ENCODE measurements at places on chromosomes 4 and X. TPM values are rescaled to one million over a fixed set of nuclear protein-coding genes. Genes with fewer than 3 reads are reported as not detected.

Gene USP51
- 2.5 TPM for total RNA-seq

DNA sequence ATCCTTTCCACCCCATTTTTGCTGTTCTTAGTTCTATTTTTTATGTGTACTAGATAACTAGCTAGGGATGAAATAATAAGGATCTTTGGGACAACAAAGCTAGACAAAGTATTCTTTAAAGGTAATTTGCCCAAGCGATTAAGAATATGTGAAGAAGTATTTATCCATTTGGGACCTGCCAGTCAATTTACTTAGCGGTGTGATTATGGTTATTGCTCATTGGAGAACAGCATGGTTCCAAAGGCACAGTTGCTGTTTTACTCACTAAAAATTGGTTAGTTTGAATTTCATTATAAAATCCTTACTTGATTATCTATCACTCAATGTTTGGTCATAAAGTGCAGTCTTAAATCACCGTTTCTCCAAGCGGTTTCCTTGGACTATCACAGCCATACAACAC, 124.1 kb downstream of the SNCA start:
- H3K4me1 ChIP-seq = peaks cover 2% of the 10 kb centered on the region
- no peak overlapping the region for H3K27ac ChIP-seq
- no peak overlapping the region for H3K4me3 ChIP-seq
- DNase-seq = no peak
- no peaks in the 10 kb centered on the region for H3K27me3 ChIP-seq
- no peaks in the 10 kb centered on the region for H3K36me3 ChIP-seq

- H3K36me3 ChIP-seq = no peaks in the 10 kb centered on the region
- H3K4me1 ChIP-seq = peaks cover 6% of the 10 kb centered on the region
- DNase-seq = peak; percentile 17
- H3K27ac ChIP-seq = no peak within 1 kb of the TSS
- H3K27me3 ChIP-seq = peaks cover 26% of the 10 kb centered on the region
- H3K4me3 ChIP-seq = peak within 1 kb of the TSS; percentile 20
Measured at GRCh38 chrX:153411255-153411987, at the start of gene ZFP92. TSS of gene ZFP92 (plus strand) at chrX:153411472. CDS start at chrX:153418323, 6,851 bp downstream.

Gene RELL1
- total RNA-seq = 17.2 TPM

Gene FMR1NB
- 0.05 TPM for total RNA-seq

GRCh38 chr4:21012851-21013331, 312.6 kb downstream of the PACRGL start:
- H3K36me3 ChIP-seq = no peaks in the 10 kb centered on the region
- H3K27me3 ChIP-seq = no peaks in the 10 kb centered on the region
- no peaks in the 10 kb centered on the region for H3K4me1 ChIP-seq
- no peak overlapping the region for H3K27ac ChIP-seq
- DNase-seq = no peak

GRCh38 chr4:6264225-6264540, 5.5 kb upstream of the WFS1 start:
- H3K4me1 ChIP-seq = peaks cover 4% of the 10 kb centered on the region
- H3K27ac ChIP-seq = no peak overlapping the region
- no peaks in the 10 kb centered on the region for H3K36me3 ChIP-seq
- DNase-seq = no peak

DNA sequence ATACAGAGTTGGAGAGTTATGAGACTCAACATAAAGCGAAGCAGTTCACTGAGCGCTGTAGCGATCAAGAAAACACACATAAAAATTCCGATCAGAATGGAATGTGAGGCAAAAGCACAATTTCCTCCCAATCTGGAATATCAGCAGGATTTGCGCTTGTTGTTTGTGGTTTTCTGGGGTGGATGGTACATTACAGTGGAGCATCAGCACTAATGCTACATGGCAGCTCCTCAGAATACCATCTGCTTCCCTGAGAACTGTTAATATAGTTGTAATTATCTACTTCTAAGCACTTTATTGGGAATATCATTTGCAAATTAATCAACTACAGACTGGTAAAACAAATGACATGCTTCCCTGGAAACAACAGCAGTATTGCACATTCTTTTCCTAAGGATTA, 324.1 kb upstream of the PPARGC1A start:
- no peaks in the 10 kb centered on the region for H3K27me3 ChIP-seq
- DNase-seq = no peak
- no peaks in the 10 kb centered on the region for H3K4me1 ChIP-seq
- H3K4me3 ChIP-seq = no peak overlapping the region

Gene REPS2
- 1.7 TPM for total RNA-seq

Gene H2BW2
- not detected for total RNA-seq

- H3K4me1 ChIP-seq = no peaks in the 10 kb centered on the region
- H3K27me3 ChIP-seq = no peaks in the 10 kb centered on the region
- H3K27ac ChIP-seq = no peak overlapping the region
- H3K4me3 ChIP-seq = no peak overlapping the region
- DNase-seq = no peak
Measured at GRCh38 chr4:15914736-15915135, 23.8 kb downstream of the FGFBP1 start.

Gene FDCSP
- total RNA-seq = 7.4 TPM

Gene LRCH2
- 1.0 TPM for total RNA-seq

Gene DOK7
- total RNA-seq = 0.33 TPM

DNA sequence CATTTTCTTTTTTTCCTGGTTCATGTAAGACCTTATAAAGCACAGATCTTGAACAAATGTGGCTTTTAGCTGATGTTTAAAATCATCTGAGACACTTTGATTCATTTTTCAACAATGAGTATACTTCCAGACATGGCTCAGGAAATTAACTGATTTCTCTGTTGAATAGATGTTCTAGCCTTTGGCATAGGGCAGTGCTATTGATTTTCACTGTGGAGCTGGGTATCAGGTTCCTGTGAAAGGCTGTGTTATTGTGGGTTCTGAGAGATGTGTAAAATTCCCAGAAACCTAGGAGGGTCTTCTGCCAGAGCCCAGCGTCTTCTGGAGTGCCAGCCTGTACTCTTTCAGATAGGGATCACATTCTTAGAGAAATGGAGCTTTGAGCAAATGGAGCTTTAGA, 278.9 kb downstream of the EPHA5 start:
- H3K27ac ChIP-seq = no peak overlapping the region
- no peaks in the 10 kb centered on the region for H3K36me3 ChIP-seq
- DNase-seq = no peak
- H3K4me3 ChIP-seq = no peak overlapping the region

DNA sequence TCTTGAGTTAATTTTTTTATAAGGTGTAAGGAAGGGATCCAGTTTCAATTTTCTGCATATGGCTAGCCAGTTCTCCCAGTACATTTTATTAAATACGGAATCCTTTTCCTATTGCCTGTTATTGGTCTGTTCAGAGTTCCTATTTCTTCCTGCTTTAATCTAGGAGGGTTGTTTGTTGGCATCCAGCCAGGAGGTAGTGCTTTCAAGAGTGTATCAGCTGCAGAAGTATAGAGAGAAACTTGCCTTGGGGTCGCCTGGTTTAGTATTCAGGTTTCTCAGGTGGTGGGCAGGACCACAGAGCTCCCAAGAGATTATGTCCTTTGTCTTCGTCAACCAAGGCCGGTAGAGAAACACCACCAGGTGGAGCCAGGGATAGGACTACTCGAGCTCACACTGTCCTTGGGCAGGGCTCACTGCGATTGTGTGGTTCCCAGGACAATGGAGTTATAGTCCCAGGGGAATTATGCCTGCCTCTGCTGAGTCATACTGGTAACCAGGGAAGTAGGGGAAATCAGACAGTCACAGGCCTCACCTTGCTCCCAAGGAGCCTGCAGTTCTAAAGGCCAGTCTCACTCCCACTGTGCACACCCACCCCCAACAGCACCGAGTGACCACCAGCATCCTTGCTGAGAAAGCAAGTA, 168.1 kb downstream of the VSIG4 start:
- H3K27ac ChIP-seq = no peak overlapping the region
- H3K27me3 ChIP-seq = no peaks in the 10 kb centered on the region
- DNase-seq = no peak
- H3K4me3 ChIP-seq = no peak overlapping the region

Gene KCNE5
- 10.3 TPM for total RNA-seq

GRCh38 chr4:26607776-26608175, 23.9 kb downstream of the TBC1D19 start:
- peaks cover 22% of the 10 kb centered on the region for H3K4me1 ChIP-seq
- no peaks in the 10 kb centered on the region for H3K36me3 ChIP-seq
- DNase-seq = no peak
- peak overlapping the region; percentile 84 for H3K27ac ChIP-seq
- H3K4me3 ChIP-seq = no peak overlapping the region

Gene PNMA5
- total RNA-seq = not detected

GRCh38 chr4:186725469-186726425, 2.1 kb upstream of the FAT1 start:
- peaks cover 6% of the 10 kb centered on the region for H3K4me1 ChIP-seq
- peak overlapping the region; percentile 41 for H3K4me3 ChIP-seq
- H3K27ac ChIP-seq = peak overlapping the region; percentile 31
- DNase-seq = no peak

Gene PCDH7
- total RNA-seq = 2.4 TPM

DNA sequence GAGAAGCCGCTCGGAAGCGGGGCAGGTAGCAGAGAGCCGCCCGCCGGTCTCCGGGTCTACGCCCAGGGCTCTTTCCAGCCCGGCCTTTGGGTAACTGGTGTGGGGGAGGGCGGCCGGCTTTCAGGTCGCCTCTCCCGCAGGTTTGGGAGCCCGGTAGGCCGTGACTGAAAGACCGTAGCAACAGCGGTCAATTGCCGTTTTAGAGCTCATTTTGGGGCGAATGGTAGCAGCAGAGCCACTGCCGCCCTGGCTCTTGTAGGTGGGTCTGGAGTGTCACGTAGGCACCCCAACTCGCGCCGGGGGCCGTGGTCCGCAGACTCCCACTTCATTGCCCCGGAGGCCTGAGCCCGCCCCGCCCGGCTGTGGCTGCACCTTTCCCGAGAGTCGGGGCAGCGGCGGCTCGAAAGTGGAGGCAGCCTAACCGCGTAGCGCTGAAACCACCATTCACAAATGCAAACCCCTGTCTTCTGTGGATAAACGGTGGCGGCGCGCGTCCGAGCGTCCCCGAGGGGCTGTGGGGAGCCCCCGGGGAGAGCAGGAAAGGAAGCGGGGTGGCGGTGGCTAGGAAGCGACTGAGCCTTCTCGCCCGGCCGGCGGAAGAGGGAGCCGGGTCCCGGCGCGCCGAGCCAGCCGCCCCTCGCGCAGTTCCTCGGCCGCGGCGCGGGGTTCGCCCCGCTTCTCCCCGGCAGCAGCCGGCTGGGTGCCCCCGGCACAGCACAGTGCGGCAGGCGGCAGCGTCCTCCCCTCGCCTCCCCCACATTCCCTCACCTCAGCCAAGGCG, 2185.1 kb upstream of the TENM3 start:
- H3K27me3 ChIP-seq = peaks cover 54% of the 10 kb centered on the region
- peak overlapping the region; percentile 36 for H3K4me3 ChIP-seq
- no peak overlapping the region for H3K27ac ChIP-seq
- DNase-seq = no peak

Gene S100P
- 9.7 TPM for total RNA-seq

- DNase-seq = no peak
- no peak overlapping the region for H3K27ac ChIP-seq
- H3K27me3 ChIP-seq = no peaks in the 10 kb centered on the region
- H3K4me1 ChIP-seq = no peaks in the 10 kb centered on the region
- H3K36me3 ChIP-seq = no peaks in the 10 kb centered on the region
Measured at GRCh38 chr4:111120191-111120590, 497.3 kb upstream of the PITX2 start.

Gene IL2RG
- total RNA-seq = 91.6 TPM

DNA sequence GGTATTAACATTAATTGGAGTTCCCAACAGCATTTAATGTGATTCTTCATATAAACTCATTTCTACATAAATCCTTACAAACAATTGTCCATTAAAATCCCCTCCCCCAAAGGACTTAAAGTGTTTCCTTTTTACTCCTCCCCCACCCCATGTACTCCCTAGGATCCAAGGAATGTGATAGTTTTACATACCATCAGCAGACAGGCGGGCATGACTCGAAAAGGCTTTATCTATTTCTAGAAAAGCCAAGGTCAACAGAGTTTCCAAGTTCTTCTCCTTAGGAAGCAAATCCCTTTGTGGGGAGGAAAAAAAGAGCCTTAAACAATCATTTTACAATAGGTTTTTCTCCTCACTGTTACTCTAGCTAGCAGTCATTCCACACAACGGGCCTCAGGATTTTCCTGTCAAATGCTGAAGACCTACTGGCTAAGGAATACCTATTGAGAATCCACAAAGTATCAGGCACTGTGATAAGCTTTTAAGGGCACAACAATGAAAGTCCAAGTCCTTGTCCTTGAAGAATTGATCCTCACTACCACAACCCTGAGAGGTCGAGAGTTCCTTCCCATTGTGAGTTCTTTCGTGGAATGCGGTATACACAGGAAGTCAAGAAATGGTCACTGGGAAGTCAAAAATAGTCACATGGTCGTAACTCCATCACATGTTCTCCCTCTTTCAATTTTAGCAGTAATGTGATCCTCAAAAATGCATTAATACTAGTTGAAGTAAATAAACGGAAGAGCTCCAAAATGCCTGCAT, 7.2 kb downstream of the PPM1K start:
- no peaks in the 10 kb centered on the region for H3K27me3 ChIP-seq
- no peak for DNase-seq
- no peaks in the 10 kb centered on the region for H3K4me1 ChIP-seq
- H3K36me3 ChIP-seq = no peaks in the 10 kb centered on the region
- no peak overlapping the region for H3K4me3 ChIP-seq
- H3K27ac ChIP-seq = no peak overlapping the region

DNA sequence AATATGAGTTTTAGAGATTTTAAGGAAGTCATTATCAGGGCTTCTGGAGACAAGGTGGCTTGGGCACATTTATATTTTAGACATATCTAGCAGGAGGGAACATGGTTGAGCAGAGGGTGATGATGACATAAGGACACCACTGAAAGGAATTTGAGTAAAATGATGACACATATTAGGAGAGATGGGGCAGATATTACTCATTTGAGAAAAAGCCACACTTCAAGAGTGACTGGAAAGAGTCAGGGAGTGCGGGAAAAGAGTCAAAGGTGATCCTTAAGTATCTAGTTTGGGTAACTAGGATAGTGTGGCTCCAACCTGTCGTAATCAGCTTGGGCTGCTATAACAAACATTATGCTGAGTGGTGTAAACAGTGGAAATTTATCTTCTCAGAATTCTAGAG, 377.7 kb downstream of the PACRGL start:
- no peaks in the 10 kb centered on the region for H3K36me3 ChIP-seq
- DNase-seq = no peak
- no peaks in the 10 kb centered on the region for H3K27me3 ChIP-seq

DNA sequence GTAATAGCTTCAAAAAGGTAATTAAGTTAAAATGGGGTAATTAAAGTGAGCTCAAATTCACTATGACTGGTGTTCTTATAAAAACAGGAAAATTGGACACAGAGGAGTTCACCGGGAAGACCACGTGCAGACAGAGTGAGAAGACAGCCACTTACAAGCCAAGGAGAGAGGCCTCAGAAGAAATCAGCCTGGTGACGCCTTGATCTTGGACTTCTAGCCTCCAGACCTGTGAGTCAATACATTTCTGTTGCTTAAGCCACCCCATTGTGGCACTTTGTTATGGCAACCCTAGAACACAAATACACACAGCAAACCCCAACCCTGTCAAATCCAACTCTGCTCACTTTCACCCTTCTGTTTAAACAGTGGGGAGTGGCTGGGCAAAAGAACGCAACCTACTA, 4.1 kb upstream of the CD38 start:
- no peak overlapping the region for H3K27ac ChIP-seq
- no peaks in the 10 kb centered on the region for H3K36me3 ChIP-seq
- H3K4me3 ChIP-seq = no peak overlapping the region
- peaks cover 56% of the 10 kb centered on the region for H3K4me1 ChIP-seq
- no peak for DNase-seq
- no peaks in the 10 kb centered on the region for H3K27me3 ChIP-seq

- no peaks in the 10 kb centered on the region for H3K4me1 ChIP-seq
- no peaks in the 10 kb centered on the region for H3K27me3 ChIP-seq
- DNase-seq = no peak
- no peak overlapping the region for H3K27ac ChIP-seq
- no peak overlapping the region for H3K4me3 ChIP-seq
Measured at GRCh38 chrX:113947548-113947947, 636.3 kb upstream of the HTR2C start.

Measured in thymus (tissue), 14 donors.